Camera-type eye (tissue), 1 donor: ENCODE measurements at places on chromosomes 3 and 15. TPM values are rescaled to one million over a fixed set of nuclear protein-coding genes. Genes with fewer than 3 reads are reported as not detected.

Gene FANCD2OS
- not detected for total RNA-seq

Gene TMCO5A
- total RNA-seq, result not detected

Gene AHSG
- not detected for total RNA-seq

Gene COLQ
- total RNA-seq, result 5.0 TPM

Gene VWA5B2
- 1.2 TPM for total RNA-seq

Gene SCN10A
- not detected for total RNA-seq

Gene CFAP161
- total RNA-seq, result 1.2 TPM

Gene CPEB1
- total RNA-seq, result 9.8 TPM

Gene KNG1
- total RNA-seq, result not detected

Gene GPR149
- 3.8 TPM for total RNA-seq

Gene CA12
- total RNA-seq, result 17.4 TPM

Gene QRICH1
- total RNA-seq, result 102 TPM

Gene BFSP2
- 299 TPM for total RNA-seq

Gene PRR20G
- total RNA-seq, result not detected

Gene PLSCR2
- total RNA-seq, result not detected

Gene AGBL1
- 3.7 TPM for total RNA-seq

Gene MGLL
- total RNA-seq, result 46.3 TPM

Gene ADAMTSL3
- total RNA-seq, result 44.9 TPM

Gene CDHR4
- total RNA-seq, result not detected

Gene GPR27
- 9.1 TPM for total RNA-seq

Gene KLF13
- total RNA-seq, result 34.1 TPM

Gene CTXND1
- total RNA-seq, result 0.88 TPM

Gene IL5RA
- 0.44 TPM for total RNA-seq

Gene AADACL2
- total RNA-seq, result 1.3 TPM

Gene VEPH1
- 10.5 TPM for total RNA-seq
